Activated naive CD8-positive, alpha-beta T cell treated with anti-CD3 and anti-CD28 coated beads, Interleukin-2, amount 10 ng/mL, durations not matched to agents 7 days and 5 days (primary cell): ENCODE measurements at places on chromosomes 4 and X. TPM values are rescaled to one million over a fixed set of nuclear protein-coding genes. Genes with fewer than 3 reads are reported as not detected.

The CFP gene
- 14.1 TPM for total RNA-seq

The DGAT2L6 gene
- not detected for total RNA-seq

- H3K27me3 ChIP-seq, result peaks cover 6% of the 10 kb centered on the region
- no peak overlapping the region for H3K4me3 ChIP-seq
- no peaks in the 10 kb centered on the region for H3K36me3 ChIP-seq
Observed at GRCh38 chrX:50770702-50771101, 43.3 kb downstream of the SHROOM4 start.

GRCh38 chrX:22276781-22277180 lies 4.1 kb downstream of the CBLL2 start:
- H3K27me3 ChIP-seq, result no peaks in the 10 kb centered on the region
- H3K4me1 ChIP-seq, result no peaks in the 10 kb centered on the region
- H3K27ac ChIP-seq, result no peak overlapping the region
- DNase-seq, result no peak
- no peaks in the 10 kb centered on the region for H3K36me3 ChIP-seq
- no peak overlapping the region for H3K4me3 ChIP-seq

DNA sequence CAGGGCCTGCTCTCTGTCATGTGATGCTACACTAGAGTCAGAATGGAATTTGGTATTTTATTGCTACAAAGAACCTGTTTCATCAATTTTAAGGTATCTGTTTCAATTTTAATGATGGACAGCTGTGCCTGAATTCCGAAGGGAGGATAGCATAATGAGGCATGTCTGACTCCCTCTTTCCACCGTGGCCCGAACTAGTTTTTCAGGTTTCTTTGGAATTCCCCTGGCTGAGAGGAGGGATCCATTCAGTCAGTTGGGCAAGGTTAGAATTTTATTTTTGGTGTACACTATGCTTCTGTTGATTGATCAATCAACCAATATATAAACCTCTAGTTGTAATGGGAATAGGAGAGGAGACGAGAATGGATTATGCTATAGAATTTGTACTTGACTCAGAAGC lies 761.8 kb downstream of the FAM133A start:
- DNase-seq, result no peak
- no peaks in the 10 kb centered on the region for H3K27me3 ChIP-seq
- H3K4me3 ChIP-seq, result no peak overlapping the region
- H3K4me1 ChIP-seq, result no peaks in the 10 kb centered on the region

The SUV39H1 gene
- total RNA-seq, result 26.8 TPM
